EL (cell line): ENCODE measurements at places on chromosomes 6 and 20.

- no peak for DNase-seq
These were observed 22.4 kb downstream of the SYNJ2 start for GRCh38 chr6:158003910-158004700.

DNA sequence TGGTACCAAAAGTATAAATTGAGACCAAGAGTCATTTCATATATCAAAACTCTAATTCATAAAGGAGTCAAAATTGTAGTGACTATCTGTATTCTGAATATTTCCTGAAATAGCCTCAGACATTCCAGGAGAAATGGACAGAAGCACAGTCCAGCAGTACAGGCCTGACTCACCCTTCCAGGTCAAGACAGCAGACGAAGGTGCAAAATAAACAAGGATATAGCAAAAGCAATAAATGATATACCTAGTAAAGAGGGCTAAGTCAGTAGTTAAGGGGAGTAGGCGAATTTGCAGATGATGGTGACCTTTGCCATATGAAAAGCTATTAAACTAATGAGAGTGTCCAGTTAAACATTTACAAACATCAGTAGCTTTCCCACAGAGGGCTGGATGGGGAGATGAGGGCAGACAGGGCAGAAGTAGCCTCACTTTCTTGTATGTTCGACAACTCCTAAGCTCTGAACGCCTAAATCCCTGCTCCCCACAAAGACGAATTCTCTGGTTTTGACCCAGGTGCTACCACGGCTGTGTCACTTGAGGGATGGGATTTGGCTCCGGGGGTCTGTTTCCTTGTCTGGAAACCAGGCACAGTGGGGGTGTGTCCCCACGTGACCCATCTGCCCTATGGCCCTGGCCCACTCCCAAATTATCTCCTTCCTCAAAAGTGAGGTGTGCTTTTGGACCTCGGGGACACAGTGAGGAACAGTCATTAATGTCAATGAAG is 3.6 kb upstream of the SLC52A3 start:
- no peak for DNase-seq

- DNase-seq, result no peak
These were observed 566.6 kb upstream of the CITED2 start for GRCh38 chr6:139940741-139941729.

GRCh38 chr6:137475103-137475502 is 19.1 kb downstream of the OLIG3 start:
- DNase-seq, result no peak

DNA sequence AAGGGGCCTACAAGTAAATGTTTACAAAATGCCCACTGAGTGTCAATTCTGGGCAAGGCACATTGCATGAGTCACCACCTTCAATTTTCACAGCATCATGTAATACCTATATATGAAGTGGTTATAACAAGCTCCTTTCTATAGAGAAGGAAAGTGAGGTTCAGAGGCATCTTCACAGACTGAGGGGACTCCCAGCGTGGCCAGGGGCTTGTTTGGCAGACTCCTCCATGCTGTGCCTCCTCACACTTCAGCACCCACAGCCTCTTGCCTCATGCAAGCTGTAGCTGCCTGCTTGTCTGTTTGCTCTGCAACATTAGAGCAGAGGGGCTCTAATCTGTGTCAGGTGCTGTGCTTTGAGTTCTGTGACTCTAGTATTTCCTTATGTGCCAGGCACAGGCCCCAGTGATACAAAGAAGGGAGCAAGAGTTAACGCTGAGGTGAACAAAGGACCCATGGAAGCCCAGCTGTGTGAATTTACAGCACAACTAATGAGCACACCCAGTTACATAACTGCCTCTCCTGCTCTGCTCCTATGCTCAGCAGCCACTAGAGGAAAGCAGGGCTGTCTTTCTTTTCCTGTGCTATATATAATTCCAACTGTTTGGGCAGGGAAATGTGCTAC is 72.3 kb downstream of the ZHX3 start:
- no peak for DNase-seq

DNA sequence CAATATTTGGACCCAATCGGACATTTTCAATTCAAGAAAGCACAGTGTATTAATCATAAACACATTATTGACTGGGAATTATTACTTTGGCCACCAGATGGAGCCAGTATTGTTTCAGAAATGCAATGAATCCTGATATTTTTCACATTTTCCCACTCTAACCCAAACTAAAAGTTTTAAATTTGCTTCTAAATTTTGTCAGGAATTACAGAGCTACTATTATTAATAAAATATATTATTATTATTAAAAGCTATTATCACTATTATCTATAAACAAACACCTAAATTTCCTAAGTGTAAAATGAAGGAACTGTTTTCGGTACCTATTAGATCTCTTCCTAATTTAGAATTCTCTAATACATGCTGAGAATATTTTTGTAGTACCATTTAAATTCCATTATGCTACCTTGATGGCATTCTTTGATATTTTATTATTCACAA is 245.3 kb downstream of the OGFRL1 start:
- peak; percentile 44 for DNase-seq

DNA sequence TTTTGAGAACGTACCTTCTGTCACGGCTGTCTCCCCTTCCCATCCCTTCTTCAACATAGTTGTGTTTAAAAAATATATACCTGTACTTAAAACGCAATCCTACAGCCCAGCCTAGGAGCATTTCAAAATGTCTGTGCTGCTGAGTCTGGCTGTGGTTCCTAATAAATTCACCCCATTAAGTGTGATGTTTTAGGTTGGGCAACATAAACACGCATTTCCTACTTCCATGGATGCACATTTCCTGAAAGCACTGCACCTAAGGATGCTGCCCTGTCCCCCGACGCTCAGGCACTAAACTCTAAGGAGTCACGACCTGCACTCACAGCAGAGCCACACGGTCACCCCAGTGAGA is 1.2 kb downstream of the REV3L start:
- DNase-seq, result no peak

GRCh38 chr6:163281634-163282033 is 132.9 kb upstream of the QKI start:
- DNase-seq, result peak; percentile 39

GRCh38 chr6:121934451-121934850 is 465.0 kb upstream of the HSF2 start:
- no peak for DNase-seq

- DNase-seq, result no peak
These were observed 17.9 kb upstream of the TCFL5 start for GRCh38 chr20:62879275-62880146.

DNA sequence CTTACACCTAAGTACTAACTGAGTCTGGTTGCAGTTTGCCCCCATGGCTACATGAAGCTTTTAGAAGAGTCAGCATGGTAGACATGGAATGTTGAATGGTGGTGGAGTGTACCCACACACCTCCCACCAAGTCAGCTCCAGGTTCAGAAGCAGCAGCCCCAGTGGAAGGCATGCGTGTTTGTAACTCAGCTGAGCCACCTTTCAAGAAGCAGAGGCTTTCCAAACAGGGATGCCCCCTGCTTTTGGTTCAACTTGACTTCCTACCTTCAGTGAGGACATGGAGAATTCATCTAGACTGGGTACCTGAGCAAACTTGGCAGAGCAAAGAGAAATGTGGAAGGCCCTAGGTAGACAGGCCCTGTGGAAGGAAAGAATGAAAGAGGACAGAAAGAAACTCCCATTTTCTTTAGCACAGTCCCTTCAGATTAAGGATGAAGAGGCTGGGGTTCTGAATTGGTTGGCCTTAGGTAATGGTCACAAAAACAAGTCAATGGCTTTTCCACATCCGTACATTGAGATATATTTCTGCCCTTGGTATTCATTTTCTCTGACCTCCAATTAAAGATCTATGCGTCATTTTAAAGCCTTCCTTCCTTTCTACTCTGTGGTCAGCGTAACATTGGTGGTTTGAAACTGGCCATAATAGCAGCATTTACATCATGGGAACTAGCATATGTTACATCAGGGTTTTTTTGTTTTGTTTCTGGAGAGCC is 53.2 kb downstream of the HFE start:
- no peak for DNase-seq

- DNase-seq, result no peak
These were observed 123.0 kb upstream of the CITED2 start for GRCh38 chr6:139497345-139497961.

GRCh38 chr6:56279331-56280080 is 32.1 kb upstream of the COL21A1 start:
- no peak for DNase-seq

DNA sequence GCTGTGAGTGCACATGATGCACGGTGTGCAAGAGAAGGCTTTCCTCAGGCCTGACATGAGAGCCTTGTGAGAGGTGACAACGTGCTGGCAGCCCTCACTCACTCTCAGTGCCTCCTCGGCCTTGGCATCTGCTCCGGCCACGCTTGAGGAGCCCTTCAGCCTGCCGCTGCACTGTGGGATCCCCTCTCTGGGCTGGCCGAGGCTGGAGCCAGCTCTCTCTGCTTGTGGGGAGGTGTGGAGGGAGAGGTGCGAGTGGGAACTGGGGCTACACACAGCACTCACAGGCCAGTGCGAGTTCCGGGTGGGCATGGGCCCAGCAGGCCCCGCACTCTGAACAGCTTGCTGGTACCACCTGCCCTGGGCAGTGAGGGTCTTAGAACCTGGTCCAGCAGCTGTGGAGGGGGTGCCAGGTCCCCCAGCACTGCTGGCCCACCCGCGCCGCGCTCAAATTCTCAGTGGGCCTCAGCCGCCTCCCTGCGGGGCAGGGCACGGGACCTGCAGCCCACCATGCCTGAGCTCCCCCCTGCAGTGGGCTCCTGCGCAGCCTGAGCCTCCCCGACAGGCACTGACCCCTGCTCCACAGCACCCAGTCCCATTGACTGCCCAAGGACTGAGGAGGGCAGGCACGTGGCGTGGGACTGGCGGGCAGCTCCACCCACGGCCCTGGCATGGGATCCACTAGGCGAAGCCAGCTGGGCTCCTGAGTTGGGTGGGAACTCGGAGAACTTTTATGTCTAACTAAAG is 74.9 kb upstream of the BMP5 start:
- no peak for DNase-seq

DNA sequence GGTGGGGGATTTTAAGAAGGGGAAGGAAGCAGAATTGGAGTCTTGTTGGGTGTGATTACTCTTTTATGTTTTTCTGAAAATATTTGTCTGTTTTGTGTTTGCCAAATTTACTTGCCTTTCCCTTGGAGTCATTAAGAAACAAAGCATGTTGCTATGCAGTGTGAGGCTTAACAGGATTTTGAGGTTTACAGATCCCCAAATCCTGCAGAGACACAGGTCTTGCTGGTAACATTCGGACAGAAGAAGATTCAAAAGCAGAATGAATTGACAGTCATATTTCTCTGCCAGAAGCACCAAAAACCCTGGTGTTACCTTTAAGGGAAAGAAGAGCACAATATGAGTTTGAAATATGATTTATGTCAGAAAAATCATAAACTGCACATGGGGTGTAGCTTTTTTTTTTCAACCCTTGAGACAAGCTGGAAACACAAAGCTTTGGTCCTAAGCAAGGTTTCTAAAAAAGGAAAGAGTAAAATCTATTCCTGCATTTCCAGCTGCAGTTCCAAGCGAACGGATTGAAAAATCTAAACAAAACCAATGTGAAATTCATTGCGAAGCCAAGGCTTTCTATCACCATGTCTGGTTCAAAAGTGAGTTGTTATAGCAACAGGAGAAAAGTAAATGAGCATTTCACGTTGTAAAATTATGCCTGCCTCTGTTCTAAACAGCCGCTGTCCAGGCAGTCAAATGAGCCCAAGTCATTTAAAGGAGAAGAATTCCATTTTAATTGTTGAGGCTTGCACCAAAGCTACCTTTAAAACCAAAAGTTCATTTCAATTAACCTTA is 358.9 kb upstream of the SASH1 start:
- no peak for DNase-seq

- DNase-seq, result no peak
These were observed 72.7 kb upstream of the CCN6 start for GRCh38 chr6:111980971-111981840.

- no peak for DNase-seq
These were observed 13.3 kb downstream of the SNX5 start for GRCh38 chr20:17955302-17955701.

DNA sequence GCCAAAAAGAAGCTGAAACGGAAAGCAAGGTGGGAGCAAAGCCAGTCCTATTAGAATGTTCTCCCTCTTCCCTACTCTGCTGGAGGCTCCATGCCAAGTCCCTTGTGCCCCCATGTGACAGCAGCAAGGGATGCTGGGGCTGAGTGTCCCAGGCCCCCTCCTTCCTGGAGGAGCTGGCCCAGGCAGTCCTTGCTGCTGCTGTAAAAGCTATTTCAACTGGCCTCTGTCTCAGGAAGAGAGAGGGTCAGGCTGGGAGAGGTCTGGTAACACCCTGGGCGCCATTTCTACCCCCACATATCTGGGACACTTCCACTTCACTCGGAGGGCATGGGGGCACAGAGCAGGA is 25.0 kb downstream of the TTBK1 start:
- DNase-seq, result no peak

- DNase-seq, result peak; percentile 97
These were observed 672.9 kb upstream of the MARCKS start for GRCh38 chr6:113184291-113184690.

GRCh38 chr20:33796907-33797544 is 14.1 kb upstream of the CHMP4B start:
- DNase-seq, result no peak

DNA sequence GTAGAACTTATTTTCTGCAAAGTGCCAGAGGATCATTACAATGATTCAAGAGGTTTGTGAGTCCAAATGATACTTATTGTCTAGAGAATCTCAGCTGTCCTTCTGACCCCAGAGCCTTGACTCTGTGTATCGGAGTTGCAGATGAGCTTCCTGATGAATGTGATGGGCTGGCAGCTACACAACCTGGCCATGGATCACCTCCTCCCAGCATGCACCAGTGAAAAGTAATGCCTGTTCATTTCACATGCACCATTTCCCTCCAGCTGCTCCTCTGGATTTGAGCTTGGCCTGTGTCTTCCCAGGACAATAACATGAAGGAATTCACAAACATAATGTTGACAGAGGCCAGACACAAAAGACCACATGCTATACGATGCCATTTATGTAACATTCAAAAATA is 30.0 kb downstream of the SNHG17 start:
- no peak for DNase-seq

DNA sequence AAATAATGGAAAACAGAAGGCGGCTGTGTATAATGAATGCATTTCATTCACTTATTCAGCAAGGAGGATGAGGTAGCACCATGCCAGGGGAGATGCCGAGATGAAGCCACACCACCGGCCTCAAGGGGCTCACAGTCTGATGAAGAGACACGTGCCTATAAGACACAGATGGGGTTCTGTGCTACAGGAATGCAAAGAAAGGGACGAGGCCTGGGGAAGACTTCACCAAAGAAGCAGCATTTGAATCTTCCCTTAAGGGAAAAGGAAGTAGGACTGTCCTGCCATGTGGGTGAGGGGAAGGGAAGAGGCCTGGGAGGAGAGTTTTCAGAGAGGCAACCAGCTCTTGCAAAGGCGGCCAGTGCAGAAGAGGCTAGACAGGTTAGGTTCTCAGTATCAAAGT is 98.9 kb downstream of the PSMG4 start:
- no peak for DNase-seq

DNA sequence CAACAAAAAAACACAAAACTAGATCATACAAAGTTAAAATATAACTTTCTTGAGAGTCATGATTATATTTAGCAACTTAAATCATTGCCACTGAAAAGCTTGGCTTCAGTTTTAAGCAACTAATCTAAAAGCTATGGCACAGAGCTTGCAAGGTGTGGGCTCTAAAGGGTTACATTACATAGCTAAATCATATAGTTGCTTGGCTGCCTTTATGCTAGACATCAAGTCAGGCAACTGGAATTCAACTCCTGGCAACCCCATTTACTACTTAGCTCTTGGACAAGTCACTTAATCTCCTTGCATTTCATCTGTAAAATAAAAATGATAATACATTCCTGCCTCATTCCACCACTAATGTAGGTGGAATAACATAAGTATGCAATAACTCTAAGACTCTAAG is 40.9 kb upstream of the GCM1 start:
- no peak for DNase-seq
